ENCODE measurements at places on chromosomes 7 and 10.

- no peak for DNase-seq
Observed at GRCh38 chr10:84574102-84574501, 245.7 kb downstream of the CCSER2 start.

- no peak for DNase-seq
Observed at GRCh38 chr7:116315803-116316202, 105.5 kb downstream of the TES start.

GRCh38 chr7:156618780-156619367 lies 21.7 kb upstream of the RNF32 start:
- no peak for DNase-seq

DNA sequence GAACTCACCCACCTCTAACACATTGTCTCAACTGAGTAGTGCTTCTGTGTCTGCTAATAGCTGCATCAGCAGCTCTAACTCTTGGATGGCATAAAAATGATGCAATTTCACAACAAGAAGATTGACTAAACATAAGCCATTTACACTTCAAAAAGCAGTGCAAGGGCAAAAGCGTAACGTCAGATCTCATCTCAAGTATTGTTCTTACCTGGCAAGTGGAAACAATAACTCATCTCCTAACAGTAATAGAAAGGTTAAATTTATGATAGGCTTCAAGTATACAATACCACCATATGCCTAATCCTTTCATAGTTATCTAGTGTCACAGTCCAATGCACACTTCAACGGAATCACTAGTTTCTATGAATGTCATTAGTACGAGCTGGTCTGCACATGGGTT lies 14.8 kb downstream of the TPK1 start:
- no peak for DNase-seq

DNA sequence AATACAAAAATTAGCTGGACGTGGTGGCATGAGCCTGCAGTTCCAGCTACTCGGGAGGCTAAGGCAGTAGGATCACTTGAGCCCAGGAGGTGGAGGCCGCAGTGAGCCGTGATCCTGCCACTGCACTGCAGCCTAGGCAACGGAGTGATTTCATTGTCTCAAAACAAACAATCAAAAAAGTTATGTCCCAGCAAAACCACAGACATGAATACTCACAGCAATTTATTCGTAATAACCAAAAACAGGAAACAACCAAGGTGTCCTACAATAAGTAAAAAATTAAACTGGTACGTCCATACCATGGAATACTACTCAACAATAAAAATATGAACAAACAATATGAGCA lies 11.6 kb upstream of the CYTH3 start:
- DNase-seq: no peak

DNA sequence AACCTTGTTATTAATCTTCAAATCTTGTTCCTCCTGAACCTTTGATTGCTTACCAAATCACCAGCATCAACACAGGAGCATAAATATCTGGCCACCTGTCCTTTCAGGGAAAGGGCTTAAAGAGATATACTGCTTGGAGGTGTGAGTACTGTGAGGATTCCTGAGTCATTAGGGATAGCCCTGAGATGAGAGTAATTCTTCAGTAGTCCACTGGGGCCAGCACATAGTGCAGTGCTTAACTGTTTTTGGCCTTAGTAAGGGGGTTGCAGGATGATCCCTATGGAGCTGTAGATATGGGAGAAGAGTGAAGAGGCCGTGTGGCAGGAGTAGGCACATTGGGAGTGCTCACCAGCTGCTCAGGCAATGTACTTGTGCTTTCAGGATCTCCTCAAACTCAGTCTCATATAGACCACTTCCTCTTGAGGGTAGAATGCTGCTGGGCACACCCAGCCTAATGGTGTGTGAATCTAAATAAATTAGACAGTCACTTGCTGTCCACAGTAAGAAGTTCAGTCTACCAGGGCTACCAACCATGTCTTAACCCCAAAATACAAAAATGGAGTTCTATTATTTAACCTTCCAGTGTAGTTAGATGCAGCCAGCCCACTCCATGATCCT lies 26.5 kb upstream of the GPR141 start:
- DNase-seq: no peak

DNA sequence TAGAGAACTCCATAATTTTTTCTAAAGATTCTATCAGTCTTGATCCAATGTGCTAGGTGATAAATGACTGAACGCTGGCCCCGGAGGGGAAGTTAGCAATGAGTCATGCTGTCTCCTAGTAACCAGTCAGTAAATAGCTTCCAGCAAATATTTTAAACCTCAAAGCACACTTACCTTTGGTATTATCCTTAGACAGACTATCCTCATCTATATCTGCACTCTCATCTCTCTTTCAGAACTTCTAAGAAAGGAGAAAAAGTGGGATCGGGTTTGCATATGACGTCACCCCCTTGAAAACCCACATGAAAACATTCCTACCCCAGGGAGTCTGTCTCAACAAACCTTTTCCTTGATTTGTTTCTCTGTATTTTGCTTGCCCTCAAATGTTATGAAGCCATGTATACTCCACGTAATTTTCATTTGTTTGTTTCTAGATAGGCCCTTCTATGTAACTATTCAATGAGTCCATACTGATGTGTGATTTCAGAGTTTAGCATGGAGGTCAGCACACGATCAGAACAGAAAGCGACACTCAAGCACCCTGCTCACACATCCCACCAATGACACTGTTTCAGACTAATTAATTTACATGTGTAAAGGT lies 174.9 kb upstream of the NRP1 start:
- DNase-seq: no peak

DNA sequence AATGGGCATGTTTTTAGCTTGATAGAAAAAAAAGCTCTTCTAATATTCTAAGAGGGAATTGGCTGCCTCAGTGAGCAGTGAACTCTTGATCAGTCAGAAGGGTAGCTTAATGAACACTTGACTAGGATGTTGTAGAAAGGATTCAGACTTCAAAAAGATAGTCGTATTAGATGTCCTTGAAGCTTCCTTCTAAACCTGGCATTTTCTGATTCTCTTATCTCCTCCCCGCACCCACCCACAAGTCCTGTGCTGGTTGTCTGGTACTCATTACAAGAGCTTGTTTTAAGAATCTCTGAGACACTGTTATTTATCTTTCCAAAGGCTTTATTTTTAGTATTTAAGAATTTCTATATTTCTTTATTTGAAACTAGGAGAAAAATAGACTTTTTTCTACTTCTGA lies 7.4 kb upstream of the SMIM30 start:
- no peak for DNase-seq

GRCh38 chr10:93058139-93058538 lies 2.5 kb upstream of the CYP26C1 start:
- no peak for DNase-seq

Measured in effector CD8-positive, alpha-beta T cell (primary cell).